ENCODE measurements at places on chromosomes 5 and 9.

DNA sequence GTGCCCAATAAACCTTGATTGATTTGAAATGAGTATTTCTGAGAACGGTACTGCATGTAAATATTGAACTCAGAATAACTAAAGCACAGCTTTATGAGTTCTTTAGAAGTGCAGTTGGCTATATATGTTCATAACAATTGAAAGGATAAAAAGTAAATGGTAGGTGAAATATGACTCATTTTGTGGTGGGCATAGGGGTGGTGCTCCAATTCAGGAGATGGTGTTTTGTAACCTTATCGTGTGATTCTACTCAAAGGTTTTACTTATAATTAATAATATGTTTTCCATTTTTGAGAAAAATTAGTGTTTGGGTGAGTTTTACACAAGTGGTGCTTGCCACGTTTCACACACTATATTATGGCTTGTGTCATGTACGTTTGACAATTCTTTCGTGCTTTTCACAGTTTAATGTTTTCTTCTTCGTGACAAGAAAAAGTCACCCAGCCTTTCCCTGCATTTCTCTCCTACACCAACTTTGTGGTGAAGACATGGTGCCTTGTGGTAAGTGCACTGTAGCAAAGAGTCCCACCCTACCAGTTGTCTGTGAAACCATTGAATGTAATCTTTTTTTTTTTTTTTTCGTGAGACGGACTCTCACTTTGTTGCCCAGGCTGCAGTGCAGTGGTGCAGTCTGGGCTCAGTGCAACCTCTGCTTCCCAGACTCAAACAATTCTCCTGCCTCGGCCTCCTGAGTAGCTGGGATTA lies 492.5 kb upstream of the SGCD start:
- no peak for DNase-seq

GRCh38 chr9:91376239-91376638 lies 14.5 kb upstream of the AUH start:
- DNase-seq: no peak

GRCh38 chr5:116559673-116560164 lies 14.9 kb downstream of the SEMA6A start:
- DNase-seq: no peak

DNA sequence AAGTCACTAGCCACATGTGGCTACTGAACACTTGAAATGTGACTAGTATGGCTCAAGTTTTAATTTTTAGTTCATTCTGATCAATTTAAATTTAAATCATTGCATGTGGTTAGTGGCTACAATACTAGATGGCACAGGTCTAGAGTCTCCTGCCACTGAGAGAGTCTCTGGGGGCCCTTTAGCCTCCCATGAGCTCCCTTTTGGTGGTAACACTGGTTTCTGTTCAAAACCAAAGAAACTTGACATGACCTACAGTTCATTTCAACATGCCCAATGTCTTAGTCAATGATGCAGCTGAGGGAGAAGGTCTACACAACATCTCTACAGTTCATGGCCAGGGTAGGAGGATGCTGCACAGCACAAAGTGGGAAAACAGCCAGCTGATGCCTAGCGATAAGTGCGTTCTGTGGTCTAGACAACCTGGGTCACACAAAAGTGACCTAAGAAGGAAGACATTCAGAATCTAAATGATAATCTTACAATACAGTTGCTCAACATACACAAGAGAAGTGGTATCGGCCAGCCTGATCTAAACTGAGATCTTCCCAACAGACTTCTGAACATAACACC lies 121.0 kb downstream of the AUH start:
- no peak for DNase-seq

DNA sequence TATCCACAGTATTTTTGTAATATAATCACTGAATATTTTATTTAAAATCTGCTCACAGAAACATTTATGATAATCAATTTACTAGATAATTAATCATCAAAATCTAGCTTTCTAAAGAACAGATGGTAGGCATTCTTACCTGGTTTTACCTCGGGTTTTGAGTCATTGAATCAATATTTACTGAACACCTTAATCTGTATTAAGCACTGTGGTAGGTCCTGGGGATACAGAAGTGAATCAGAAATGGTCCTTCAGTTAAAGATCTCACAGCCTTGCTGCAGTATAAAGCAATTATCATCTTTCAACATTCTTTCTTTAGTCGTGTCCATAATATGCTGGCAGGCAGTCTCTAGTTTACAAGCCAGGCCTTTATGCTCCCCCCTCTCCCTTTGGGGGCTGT lies 2.0 kb upstream of the MEIKIN start:
- no peak for DNase-seq

DNA sequence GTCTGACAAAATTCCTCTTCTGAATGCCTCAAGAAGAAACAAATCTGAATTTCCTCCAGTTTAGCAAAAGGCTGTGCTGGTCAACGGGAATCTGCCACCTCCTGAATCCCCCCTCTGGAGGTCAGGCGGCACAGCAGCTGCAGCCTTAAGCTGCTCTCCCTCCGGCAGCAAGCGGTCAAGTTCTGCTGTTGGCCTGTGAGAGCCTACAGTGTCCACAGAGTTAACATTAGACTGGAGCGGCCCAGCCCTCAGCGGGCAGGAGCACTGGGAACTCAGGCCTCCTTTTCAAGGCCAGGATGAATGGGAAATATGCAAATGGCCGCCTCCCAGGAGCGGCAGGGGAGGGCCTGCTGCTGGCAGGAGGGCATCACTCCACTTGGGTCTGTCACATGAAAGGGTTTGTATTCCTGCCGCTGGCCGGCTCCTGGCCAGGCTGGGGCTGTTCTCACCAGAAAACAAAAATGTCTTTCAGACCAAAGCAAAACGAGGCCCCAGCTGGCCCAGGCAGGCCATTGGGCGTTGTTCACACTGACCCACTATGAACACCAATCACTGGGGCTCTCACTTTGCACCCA lies 8.2 kb downstream of the ACSL6 start:
- no peak for DNase-seq

- no peak for DNase-seq
Observed at GRCh38 chr5:122921826-122922225, 76.4 kb downstream of the SNX24 start.

- DNase-seq: no peak
Observed at GRCh38 chr5:84149094-84149493, 235.6 kb downstream of the EDIL3 start.

DNA sequence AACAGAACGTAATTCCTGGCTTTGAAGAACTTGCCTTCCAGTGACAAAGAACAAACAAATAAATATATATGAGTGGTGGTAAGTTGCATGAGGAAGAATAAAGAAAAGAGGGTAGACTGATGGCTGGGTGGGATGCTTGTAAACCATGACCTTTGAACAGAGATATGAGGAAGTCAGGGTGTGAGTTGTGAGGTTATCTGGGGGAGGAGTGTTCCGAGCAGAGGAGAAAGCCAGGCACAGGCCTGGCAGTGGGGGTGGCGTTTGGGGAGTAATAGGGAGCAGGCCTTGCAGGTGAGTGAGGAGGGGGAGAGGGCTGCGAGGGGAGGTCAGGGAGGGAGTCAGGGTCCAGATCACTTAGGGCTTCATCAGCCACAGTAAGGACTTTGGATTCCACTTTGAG lies 213.4 kb downstream of the PTTG1 start:
- DNase-seq: no peak

DNA sequence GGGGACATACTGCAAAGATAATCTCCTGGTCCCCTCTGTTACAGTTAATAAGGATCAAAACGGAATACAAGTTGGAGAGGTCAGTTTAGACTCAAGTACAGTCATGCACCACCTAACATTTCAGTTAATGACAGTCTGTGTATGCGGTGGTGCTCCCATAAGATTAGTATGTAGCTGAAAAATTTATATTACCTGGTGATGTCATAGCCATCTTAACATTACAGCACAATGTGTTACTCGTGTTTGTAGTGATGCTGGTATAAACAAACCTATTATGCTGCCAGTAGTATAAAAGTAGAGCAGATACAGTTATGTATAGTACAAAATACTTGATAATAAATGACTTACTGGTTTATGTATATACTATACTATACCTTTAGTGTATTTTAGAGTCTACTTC lies 207.9 kb downstream of the GDNF start:
- no peak for DNase-seq

GRCh38 chr5:68431186-68431585 lies 215.6 kb downstream of the PIK3R1 start:
- no peak for DNase-seq

GRCh38 chr9:36576866-36577265 lies 4.2 kb downstream of the MELK start:
- DNase-seq: no peak

DNA sequence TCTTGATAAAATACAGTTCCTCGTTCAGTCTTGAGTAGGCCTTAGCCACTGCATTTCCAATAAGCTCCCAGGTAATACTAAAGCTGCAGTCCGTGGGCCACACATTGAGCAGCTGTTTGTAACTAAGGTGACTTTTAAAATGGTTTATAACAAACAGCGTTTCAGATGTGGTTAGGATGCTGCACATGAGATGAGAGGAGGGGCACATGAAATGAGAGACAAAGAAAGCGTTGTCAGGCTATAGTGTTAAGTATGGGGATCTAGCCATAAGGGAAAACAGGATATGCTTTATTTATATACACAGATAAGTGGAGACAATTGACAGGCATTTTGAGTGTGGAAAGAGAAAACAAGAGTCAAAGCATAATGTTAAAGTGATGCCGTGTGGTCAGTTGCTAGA lies 89.9 kb downstream of the PAM start:
- DNase-seq: no peak

DNA sequence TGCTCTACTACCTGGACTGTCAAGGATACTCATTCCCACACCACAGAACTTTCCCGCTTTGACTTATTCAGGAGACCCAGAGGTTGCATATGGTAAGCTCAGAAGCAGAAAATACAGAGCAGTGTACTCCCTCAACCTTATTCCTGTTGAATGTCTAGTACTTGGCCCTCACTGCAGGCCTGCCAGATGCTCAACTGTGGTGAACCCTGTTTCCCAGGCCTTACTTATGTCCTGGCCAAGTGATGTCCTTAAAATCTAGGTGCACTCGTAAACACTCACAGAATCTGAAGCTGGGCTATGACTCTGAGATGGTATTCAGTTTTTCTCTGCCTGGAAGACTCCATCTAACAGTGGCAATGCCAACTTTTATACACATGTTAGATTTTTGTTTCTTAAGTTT lies 21.0 kb downstream of the DIAPH1 start:
- no peak for DNase-seq

DNA sequence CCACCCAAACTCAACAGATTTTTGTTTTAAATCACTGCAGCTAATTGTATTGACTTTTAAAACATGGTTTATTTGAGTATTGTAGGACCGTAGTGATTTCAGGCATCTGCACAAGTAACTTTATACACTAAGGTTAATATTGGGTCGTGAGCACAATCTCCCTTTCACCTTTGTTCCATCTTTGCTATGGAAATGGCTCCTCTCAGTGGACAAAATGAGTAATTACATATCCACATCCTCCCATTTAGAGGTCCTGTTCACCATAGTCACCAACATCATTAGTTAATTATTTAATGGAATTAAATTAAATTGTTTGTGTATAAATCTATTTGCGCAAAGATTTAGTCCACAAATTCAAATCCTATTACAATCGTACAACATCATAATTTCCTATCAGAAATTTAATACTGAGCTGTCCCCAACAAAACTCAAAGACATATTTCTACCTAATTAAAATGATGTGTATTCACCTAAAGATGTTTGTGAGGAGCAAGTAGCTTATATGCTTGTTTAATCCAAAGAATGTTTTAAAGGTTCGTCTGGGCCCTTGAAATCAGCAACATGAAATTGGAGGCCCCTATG lies 173.0 kb upstream of the DAPK1 start:
- DNase-seq: no peak
